ENCODE measurements at places on chromosomes 3 and 15.

DNA sequence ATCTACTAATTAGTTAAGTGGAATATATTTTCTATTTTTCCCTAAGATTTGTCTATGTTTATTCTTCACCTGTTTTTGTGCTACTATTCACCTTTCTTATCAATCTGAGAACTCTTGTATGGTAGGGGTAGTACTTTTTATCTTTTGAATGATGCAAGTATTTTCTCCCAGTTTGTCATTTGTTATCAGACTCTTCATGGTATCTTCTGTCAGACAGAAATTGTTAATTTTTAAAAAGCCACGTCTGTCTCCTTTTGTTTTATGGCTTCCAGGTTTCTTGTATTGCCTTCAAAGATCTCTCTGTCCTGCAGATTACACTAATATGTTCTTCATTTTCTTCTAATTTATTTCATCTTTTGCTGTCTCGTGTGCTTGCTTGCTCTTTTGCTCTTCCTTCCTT lies 184.3 kb downstream of the PCCB start:
- no peak for DNase-seq

DNA sequence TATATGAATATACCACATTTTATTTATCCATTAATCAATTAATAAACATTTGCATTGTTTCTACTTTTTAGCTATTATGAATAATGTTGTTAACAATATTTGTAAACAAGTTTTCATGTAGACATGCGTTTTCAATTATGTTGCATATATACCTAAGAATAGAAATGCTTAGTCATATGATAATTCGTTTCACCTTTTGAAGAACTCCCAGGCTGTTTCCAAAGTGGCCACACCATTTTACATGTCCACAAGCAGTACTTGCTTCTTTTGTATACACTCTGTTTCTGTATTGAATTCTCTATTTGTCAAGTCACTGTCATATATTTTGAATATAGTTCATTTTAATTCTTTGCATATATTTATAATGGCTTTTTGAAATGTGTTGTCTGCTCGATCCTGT lies 206.9 kb upstream of the ZBTB20 start:
- no peak for DNase-seq

DNA sequence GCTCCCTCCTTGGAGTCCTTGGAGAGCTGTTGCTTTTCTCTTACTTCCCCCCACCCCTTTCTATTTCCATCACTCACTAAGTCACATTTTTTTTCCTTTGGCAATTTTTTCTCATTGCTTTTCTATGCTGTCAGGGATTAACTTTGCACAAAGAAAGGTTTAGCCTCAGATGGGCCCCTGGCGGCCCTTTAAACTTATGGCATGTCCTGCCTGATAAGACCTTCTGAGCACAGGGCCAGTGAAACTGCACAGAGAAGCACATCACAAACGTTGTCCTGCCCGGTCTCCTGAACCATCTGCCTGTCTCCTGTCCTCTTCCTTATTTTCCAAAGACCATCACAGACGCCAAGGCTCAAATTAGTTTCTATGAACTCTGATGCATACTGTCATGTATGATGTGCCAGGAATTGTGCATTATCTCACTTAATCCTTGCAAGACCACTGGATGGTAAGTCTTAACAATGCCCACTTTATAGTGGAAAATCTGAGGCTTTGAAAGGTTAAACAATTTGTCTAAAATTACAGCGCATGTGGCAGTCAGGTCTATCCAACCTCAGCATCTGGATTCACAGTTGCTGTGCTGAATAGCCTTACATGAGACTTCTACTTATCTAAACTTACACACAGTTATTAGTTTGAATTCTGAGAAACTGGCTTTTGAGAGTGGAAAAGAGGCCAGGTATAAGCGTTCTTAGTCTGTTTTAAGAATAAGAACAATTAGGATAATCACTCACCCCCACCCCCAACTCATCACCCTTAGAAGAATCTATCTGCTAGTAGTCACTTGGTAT lies 648.1 kb downstream of the NTRK3 start:
- DNase-seq: no peak

- DNase-seq: peak; percentile 33
These were observed 132.7 kb downstream of the SLC25A26 start for GRCh38 chr3:66353530-66353929.

GRCh38 chr15:36254426-36254825 lies 325.0 kb upstream of the CDIN1 start:
- DNase-seq: no peak

GRCh38 chr3:46926871-46927717 lies 49.5 kb downstream of the CCDC12 start:
- DNase-seq: no peak

- DNase-seq: no peak
These were observed 143.3 kb upstream of the SLCO3A1 start for GRCh38 chr15:91710080-91710698.

- DNase-seq: no peak
These were observed 375.3 kb downstream of the TBC1D5 start for GRCh38 chr3:17367171-17367570.

- no peak for DNase-seq
These were observed 12.5 kb upstream of the PLA2G4E start for GRCh38 chr15:42033214-42033873.

GRCh38 chr3:116306720-116307119 lies 138.6 kb downstream of the LSAMP start:
- DNase-seq: no peak

- DNase-seq: no peak
These were observed 498.2 kb downstream of the PYDC2 start for GRCh38 chr3:191958980-191959671.

Measured in fibroblast of mammary gland (primary cell).